HAP-1 (cell line): ENCODE measurements at places on chromosomes 5 and 9.

- no peak for DNase-seq
These were observed 30.1 kb upstream of the TENT2 start for GRCh38 chr5:79582186-79582585.

GRCh38 chr5:177489119-177489716 is 8.2 kb downstream of the PDLIM7 start:
- DNase-seq: no peak

- DNase-seq: no peak
These were observed 27.3 kb downstream of the NIPAL4 start for GRCh38 chr5:157487358-157487757.

- DNase-seq: no peak
These were observed 22.6 kb downstream of the NPR3 start for GRCh38 chr5:32733590-32734340.

DNA sequence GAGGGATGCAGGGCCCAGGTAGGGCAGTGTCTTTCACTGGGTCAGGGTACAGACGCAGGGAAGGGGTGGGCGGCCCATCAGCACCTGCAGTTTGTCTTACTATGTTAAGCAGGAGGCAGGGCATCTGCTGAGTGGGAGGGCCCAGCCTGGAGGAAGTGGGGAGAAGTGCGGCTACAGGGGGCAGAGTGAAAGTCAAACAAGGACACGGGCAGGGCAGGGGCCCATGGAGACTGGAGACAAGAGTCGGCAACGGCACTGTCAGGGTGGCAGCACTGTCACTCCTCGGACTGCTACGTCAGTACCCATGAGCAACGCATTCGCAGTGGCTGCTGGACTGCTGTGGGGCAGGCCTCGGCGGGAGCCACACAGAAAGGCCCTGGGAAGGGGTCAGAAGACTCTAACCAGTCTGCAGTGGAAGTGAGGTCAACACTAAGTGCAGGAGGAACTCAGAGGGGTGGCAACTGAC is 19.7 kb downstream of the CAMSAP1 start:
- DNase-seq: no peak

DNA sequence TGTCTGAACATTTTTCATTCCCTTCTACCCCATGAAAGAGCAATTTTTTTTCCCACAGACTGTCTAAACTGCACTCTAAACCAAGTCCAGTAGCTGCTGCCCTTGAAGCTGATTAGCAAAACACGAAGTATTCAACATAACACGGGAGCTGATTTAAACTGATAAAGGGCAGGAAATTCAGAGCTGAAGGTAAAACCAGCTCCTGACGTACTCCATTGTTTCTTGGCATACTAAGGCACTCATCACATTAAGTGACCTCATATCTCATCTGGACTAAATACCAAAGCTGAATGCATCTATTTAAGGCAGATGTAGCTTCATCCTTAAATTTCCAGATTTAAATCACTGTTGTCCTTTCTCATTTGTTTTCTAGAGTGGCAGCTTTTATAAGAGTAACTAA is 12.0 kb downstream of the GDF9 start:
- DNase-seq: no peak

DNA sequence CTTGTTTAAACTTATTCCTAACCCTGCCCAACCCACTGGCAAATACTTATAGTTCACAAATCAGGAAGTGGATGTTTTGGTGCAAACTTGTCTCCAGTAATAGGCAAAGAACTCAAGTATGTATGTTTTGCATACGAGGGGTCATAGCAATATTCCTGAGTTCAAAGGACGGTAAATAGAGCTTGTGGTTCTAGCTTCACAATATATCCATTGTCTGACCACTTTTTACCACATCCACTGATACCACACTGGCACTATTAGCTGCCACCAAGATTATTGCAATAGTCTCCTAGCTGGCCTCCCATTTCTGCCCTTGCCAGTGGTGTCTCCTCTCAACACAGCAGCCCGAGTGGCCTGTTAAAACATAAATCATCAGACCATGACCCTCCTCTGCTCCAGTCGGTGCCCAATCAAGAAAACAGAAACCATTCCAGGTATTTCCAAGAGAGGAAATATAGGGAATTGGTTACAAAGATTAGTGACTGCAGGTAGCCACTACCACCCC is 17.0 kb downstream of the GRXCR2 start:
- no peak for DNase-seq

DNA sequence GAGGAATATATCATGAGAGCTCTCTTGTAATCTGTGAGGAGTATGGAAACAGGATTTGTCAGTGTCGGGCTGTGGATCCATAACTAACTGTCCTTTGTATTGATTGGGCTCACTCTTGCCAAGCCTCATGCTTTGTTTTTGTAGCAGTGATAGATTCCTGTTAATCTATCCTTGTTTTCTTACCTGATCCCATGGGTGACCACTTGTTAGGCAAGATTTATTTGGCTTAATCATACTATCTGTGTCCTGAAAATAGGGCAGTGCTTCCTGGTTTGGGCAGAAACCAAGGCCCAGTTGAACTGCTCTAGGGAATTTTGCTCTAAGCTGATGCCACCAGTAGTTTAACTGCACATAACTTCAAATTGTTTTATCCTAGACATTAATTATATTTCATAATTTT is 6.1 kb downstream of the NDFIP1 start:
- DNase-seq: no peak

DNA sequence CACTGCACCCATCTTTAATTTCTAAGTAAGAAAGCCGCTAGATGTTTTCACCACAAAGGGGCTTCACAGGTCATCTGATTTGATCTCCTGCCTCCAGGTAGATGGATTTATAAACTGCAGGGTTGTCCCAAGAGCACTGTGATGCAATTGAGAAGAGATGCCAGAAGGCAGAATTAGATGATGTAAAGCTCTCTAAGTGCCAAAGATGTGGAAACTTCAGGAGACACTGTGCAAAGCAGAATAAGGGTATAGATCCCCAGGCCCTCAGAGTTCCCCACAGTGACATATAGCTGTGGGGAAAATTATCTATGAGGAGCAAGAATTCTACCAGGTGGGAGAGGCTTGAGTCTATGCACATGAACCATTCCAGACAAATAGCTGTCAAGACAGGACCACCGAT is 90.5 kb downstream of the FSTL4 start:
- no peak for DNase-seq

- DNase-seq: no peak
These were observed 1457.0 kb downstream of the MAT2B start for GRCh38 chr5:164962329-164962961.

GRCh38 chr9:116191576-116192415 is 38.2 kb downstream of the PAPPA start:
- no peak for DNase-seq

- DNase-seq: no peak
These were observed 83.1 kb downstream of the TEX10 start for GRCh38 chr9:100269656-100270055.

- DNase-seq: peak; percentile 38
These were observed 99.1 kb upstream of the SMC5 start for GRCh38 chr9:70159630-70160029.

DNA sequence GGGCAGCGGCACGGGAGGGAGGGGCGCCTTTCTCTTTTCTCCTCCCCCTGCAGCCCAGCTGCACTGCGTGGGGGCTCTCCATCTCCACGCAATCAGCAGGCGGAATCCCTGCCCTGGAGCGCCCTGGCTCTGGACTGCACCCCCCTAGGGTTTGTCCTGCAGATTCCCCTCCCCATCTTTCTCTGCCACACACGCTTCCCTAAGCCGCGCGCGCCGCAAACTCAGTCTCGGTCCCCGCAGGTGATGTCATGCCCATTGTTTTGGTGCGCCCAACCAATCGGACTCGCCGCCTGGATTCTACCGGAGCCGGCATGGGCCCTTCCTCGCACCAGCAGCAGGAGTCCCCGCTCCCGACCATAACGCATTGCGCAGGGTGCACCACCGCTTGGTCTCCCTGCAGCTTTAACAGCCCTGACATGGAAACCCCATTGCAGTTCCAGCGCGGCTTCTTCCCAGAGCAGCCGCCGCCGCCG is at the start of gene KCNN2:
Gene KCNN2, plus strand, starts transcription at position 347 of the 473 bp plus-strand sequence. Its CDS starts 70 bp downstream, at position 417.
- DNase-seq: peak; percentile 67

- DNase-seq: peak; percentile 61
These were observed 76.2 kb upstream of the PTPN3 start for GRCh38 chr9:109574061-109574882.

DNA sequence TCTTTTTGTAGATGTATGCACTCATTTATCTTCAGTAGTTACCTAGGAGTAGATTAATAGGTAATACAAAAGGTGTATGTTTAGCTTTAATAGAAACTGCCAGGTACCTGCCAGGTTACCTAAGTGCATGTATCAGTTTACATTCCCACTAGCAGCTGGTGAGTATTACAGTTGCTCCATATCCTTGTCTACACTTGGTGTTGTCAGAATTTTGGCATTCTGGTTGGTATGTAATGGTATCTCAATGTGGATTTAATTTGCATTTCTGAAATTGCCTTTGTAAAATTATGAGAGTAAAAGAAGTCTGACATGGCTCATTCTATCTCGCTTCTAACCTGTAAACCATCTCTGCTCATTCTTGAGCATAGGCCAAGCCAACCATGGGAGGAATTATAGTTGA is 38.3 kb upstream of the SIL1 start:
- no peak for DNase-seq

DNA sequence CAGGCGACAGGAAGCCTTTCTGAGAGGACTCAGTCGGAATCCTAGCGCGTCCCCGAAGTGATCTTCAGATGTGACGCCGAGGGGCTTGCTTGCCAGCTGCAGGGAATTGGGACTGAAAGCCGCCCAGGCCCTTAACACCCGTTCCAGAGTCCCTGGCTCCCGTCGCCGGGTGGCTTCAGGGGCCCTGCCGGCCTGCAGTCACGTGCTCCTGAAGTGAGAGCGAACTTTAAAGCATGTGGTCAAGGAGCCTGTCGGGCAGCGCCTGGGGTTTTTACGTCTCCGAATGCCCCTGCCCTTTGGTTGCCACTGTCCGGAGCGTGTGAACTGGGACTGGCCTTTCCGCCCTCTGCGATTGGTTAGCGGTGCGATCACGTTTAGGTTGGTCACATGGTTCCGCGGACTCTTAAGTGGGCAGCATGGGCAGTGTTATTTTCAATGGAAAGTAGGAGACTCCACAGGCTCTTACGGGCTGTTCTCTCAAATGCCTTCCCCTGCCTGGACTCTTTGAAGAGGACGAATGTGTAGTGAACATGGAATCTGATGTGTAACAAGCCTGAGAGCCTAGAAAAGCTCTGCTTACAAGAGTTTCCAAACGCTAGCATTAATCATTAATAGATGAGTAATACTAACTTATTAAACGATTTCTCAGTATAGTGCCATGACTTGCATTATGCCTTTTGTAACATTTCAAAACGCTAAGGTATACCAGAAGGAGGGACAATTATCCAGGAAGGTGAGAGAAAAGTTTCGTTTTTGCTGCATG is 1.9 kb downstream of the VLDLR start:
- no peak for DNase-seq

GRCh38 chr5:146340260-146341081 is 1.8 kb downstream of the POU4F3 start:
- peak; percentile 81 for DNase-seq

GRCh38 chr9:101419863-101420262 is 15.7 kb downstream of the ALDOB start:
- DNase-seq: no peak
